ENCODE measurements at places on chromosomes 11 and 22.

GRCh38 chr11:134393638-134394037 lies 18.4 kb downstream of the B3GAT1 start:
- DNase-seq = no peak

DNA sequence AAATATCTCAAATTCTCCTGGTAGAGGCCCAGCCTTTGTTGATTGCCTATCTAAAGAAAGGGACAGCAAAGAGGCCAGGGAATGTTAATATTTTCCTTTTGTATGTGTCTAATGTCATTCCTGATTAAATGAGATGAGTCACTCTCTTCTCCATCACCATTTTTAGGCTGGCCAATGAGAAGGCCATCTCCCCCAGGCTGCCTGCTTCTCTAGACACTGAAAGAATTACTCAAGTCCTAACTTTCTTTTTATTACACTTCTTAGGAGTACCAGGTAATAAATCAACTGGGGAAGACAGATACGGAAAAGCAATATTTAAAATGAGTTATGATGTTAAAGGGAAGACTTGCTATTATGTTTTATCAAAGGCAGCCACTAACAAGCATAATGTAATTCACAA lies 259.2 kb upstream of the SORL1-AS1 start:
- no peak for DNase-seq

DNA sequence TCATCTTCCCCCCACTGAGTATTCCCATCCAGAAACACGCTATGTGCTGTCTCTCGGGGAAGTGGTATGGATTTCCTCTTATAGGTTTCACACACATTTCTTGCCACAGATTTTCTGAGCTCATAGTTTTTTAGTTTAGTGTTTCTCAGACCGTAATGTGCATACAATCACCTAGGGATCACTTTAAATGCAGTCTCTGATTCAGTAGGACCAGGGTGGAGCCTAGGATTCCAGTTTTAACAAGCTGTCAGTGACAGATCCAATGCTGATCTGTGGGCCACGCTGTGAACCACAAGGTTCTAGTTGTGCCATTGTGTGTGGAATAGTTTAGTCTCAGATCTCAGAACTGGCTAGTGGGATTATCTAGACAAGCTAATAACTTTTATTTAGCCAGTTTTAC lies 23.7 kb upstream of the CXCR5 start:
- no peak for DNase-seq

DNA sequence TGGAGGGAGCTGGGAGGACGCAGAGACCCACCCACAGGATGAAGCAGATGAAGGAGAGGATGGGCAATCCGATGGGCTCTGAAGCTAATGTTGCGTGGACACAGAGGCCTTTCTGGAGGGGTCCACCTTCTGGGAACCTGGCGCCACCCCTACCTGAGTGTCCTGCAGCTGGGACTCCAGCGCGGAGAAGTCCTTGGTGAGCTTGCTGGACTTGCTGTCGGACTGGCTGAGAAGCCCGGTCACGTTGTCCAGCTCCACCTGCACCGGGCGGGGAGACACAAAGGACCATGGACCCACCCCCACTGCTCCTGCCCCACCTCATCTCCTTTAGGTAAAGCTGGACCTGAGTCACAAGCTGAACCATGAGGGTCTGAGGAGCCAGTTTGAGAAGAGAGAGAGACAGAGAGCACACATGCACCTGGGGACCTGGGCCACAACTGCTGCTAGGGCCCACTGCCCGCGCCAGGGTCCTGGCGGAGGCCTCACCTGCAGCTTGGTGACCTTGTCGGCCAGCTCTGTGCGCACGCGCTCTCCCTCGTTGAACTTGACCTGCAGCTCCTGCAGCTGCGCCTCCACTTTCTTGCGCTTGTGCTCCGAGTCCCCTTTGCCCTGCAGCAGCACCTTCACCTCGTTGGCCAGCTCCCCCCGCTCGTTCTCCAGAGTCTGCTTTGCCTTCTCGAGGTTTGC lies 40.8 kb downstream of the APOL1 start:
- no peak for DNase-seq

GRCh38 chr22:46735747-46736608 lies 2.1 kb downstream of the CERK start:
- DNase-seq = no peak

GRCh38 chr11:83031127-83031526 lies 40.6 kb downstream of the RAB30 start:
- no peak for DNase-seq

GRCh38 chr22:44338177-44338810 lies 25.5 kb upstream of the SHISAL1 start:
- no peak for DNase-seq

GRCh38 chr22:48490500-48491411 lies 1336.9 kb downstream of the BRD1 start:
- DNase-seq = no peak
